ENCODE measurements at places on chromosomes 4 and X. TPM values are rescaled to one million over a fixed set of nuclear protein-coding genes. Genes with fewer than 3 reads are reported as not detected.

Gene SLITRK4
- not detected for total RNA-seq

Gene TLL1
- 0.19 TPM for total RNA-seq

Gene HOPX
- not detected for total RNA-seq

Gene H2BW2
- not detected for total RNA-seq

Gene RPGR
- 15.0 TPM for total RNA-seq

Gene ZAR1
- total RNA-seq, result 0.12 TPM

Gene ATP1B4
- 0.04 TPM for total RNA-seq

Gene HSPA4L
- 7.0 TPM for total RNA-seq

Gene BDH2
- 9.7 TPM for total RNA-seq

Gene FAM9C
- 0.07 TPM for total RNA-seq

Gene PCYT1B
- not detected for total RNA-seq

Gene COX7B2
- total RNA-seq, result not detected

Gene KIT
- total RNA-seq, result not detected

Gene HCFC1
- total RNA-seq, result 41.8 TPM

Gene ESX1
- 0.10 TPM for total RNA-seq

Gene CABS1
- total RNA-seq, result not detected

Gene TRAM1L1
- 0.45 TPM for total RNA-seq

Gene APEX2
- 29.9 TPM for total RNA-seq

All from A549 treated with Mapracorat at 1 μM for 4 hours (cell line).